NCI-H1417 treated with DMSO at 0.1 percent for 48 hours (cell line): ENCODE measurements at places on chromosomes 1 and 21.

DNA sequence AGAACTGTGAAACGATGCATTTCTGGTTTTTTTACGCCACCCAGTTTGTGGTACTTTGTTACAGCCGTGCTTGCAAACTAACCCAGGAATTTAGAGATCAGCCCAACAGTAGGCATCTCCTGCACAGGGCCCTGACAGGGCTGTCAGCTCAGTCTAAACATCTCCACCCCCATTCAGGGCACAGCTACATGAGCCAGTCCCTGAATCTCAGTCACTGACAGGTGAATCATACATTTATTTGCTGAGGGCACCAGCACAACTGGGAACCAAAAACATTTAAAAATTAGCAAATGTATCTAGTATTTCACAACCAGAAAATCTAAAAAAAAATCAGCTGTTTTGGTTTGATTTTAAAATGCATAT is 30.7 kb downstream of the PRDX6 start:
- DNase-seq: no peak

DNA sequence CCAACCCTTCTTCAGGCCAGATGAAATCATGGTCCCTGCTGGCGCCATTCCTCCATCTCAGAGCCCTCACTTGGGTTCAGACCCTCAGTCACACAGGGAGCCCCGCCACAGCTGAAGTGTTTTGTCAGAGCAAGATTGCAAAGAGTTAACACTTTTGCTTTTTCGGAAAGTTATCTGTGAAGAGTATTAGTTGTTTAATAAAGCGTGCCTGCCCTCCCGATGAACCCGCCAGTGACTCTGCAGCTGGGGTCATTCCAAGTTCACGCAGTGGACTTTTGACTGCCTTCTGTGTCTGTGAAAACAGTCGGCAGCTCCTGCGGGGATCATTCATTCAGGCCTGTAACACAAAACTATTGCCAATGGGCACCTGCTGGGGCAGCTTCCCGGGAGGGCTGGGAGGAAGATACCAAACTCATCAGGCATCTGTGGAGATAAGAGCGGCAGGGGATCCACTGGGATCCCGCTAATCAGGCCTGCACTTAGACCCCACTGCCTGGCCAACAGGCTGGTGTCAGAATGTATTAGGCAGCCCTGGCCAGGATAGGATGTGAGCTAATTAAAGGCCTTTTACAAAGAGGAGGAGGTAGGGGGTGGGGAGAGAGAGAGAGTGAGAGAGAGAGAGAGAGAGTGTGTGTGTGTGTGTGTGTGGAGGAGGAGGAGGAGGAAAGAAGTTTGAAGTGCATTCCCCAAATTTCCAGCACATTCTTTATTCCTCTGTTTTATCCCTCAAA is 184.5 kb downstream of the DHRS3 start:
- no peak for DNase-seq

GRCh38 chr1:85091671-85092280 is 43.5 kb upstream of the MCOLN3 start:
- DNase-seq: no peak

DNA sequence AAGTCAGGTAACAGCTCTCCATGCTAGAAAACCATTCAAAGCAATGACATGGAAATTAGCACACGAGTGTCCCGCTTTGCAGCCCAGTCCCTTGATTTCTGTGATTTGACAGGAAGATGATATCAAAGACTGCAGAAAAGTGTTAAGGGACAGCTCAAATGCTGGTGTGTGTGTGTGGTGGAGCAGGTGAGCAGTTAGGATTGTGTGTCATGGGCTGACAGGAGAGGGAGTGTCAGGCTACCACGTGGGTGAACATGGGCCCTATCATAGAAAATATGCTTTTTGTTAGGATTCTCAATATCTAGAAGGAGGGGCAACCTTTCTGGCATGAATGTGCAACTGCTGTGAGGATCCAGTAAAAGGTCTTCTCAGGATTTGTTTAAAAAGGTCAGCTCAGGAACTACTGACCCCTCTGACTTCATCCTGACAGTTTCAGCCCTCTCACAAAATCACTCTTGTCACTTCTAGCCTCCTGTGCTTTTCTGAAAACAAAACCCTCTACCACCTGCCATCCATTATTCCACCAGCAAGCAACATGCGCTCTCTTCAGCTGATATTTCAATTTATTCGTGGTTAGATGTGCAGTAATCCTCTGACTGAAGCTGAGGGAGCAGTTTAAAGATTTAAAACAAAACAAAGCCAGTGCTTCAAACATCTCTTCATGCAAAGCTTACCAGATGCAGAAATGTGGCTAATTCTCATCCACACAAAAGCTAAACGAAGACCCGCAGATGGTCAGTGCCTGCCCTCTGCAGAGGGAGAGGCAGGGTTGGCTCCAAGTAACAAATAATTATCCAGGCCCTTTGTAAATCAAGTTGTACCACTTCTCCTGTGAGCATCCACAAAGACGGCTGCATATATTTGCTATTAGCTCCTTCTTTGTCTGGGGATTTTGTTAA is 397.9 kb downstream of the PTBP2 start:
- no peak for DNase-seq

- DNase-seq: no peak
Observed at GRCh38 chr1:3858231-3858981, 1.1 kb downstream of the DFFB start.

DNA sequence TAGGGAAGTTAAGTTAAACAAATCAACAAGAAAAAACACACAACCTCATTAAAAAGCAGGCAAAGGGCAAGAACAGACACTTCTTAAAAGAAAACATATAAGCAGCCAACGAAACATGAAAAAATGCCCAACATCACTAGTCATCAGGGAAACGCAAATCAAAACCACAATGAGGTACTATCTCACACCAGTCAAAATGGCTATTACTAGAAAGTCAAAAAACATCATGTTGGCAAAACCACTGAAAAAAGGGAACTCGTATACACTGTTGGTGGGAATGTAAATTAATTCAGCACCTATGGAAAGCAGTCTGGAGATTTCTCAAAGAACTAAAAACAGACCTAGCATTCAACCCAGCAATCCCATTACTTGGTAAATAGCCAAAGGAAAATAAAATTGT is 51.1 kb downstream of the HSF2BP start:
- DNase-seq: no peak

- no peak for DNase-seq
Observed at GRCh38 chr1:16484501-16484835, 29.6 kb downstream of the RNU1-1 start.

DNA sequence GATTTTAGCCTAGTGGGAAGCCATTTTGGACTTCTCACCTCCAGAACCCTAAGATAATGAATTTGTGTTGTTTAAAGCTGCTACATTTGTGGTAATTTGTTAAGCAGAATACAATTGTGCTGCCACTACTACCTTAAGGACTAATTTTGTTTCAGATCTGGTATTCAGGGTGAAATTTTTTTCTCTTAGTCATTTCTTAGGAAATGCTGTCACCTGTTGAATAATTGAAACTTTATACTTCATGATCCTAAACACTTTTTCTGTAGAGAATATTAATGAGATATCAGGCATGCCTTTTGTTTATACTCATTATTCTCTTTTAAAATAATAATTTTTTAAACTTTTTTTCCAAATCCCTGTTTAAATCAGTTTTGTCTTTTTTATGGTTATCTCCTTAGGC is 246.8 kb downstream of the TGFB2 start:
- no peak for DNase-seq
